ENCODE measurements at places on chromosomes 6 and 20.

- no peak for DNase-seq
These were observed 18.9 kb upstream of the DSN1 start for GRCh38 chr20:36792422-36792821.

DNA sequence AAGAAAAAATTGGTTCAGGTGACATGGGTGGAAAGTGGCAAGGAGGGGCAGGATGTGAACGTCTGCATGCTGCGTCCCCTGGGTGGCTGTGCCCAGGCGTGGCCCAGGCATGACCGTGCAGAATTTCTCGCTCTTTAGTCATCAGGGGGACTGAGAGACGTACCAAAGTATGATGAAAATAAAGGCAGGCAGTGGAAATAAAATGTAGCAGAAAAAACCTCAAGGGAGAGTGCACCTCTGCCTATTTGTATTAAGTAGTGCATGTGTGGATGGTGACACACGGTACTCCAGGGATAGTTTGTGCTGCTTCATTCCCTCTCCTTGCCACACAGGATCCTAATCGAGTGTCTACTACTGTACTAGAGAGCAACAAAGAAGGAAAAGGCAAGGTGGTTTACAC is 81.1 kb downstream of the ATP9A start:
- no peak for DNase-seq

DNA sequence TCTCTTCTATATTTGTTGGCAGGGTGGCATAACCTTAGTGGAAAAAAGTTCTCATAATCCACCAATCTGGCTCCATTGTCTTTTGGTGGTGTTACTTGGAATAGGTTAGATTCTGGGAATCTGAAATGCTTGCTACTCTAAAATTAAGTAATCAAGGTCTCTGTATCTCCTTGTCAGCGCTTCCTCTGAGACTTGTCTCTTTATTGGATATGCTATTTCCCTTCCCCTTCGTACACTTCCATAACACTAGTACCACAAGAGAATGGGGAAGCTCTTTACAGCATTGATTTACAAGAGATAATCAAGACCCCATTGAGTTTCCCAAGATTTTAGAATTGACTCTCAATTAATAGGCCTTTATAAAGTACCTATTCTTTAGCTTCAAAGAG is 280.2 kb downstream of the ADGB start:
- no peak for DNase-seq

DNA sequence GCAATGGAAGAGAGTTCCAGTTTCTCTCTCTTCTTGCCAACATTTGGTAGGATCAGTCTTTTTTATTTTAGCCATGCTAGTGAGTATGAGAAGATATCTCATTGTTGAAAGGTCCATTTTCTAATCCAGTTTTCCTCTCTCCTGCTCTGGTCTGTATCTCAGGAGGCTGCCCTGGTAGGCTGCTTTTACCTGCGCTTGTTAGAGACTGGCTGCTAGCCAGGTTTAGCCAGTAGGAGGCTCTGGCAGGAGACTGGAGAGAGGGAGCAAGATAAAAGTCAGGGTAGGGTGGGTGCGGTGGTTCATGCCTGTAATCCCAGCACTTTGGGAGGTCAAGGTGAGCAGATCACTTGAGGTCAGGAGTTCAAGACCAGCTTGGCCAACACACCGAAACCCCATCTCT is 68.6 kb upstream of the FOXP4 start:
- DNase-seq, result no peak

DNA sequence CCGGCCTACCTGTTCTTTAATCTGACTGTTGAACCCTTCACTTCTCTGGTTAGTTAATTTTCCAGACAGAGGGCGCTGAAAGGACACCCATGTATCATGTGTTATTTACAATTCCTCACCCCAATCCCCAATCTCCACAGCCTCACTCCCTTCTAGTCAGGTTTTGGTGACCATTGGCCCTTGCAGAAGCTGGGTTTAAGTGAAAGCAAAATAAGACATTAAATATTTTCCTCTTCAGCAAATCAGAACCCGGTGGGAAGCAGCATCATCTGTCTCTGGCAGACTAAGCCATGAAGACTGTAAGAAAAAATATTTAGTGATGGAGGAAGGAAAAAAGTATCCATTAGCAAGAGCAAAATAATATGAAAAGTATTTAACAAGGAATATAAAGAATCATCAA is 9.4 kb upstream of the HLA-DQA1 start:
- DNase-seq, result peak; percentile 29

- no peak for DNase-seq
These were observed 6.5 kb upstream of the DST start for GRCh38 chr6:56649053-56649769.

GRCh38 chr6:147166360-147166944 is 37.8 kb upstream of the STXBP5 start:
- DNase-seq, result no peak

DNA sequence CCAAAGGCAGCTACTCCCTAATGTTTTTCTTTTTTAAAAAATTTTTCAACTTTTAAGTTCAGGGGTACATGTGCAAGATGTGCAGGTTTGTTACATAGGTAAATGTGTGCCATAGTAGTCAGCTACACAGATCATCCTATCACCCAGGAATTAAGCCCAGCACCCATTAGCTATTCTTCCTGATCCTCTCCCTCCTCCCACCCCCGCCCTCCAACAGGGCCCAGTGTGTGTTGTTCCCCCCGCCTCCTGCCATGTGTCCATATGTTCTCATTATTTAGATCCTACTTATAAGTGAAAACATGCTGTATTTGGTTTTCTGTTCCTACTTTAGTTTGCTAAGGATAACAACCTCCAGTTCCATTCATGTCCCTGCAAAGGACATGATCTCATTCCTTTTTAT is 12.4 kb downstream of the TRIM15 start:
- no peak for DNase-seq
